Activated CD4-positive, alpha-beta T cell treated with anti-CD3 and anti-CD28 coated beads, Interleukin-2, amount 50 U/mL, for 48 hours (primary cell): ENCODE measurements at places on chromosomes 1 and 21.
A peak's percentile ranks its signal among the peaks of the same experiment; 100 is the strongest.

DNA sequence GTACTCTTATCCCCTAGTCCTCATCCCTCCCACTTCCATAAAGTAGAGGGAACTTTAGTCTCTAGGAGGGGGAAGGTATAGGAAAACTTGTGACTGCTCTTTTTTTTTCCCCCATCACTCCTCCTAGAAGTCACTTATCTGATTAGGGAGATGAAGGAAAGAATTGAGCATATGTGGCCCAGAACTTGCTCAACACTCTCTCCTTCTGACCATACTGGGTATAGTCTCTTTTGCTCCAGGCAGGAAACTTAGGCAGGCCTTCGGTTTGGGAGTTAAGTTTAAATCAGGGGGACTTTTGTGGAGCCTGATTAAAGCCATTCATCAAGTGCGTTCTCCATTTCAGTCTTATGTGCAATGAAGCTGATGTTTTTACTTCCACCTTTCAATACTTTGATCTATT lies 5.8 kb downstream of the UBE2U start:
- DNase-seq: no peak

DNA sequence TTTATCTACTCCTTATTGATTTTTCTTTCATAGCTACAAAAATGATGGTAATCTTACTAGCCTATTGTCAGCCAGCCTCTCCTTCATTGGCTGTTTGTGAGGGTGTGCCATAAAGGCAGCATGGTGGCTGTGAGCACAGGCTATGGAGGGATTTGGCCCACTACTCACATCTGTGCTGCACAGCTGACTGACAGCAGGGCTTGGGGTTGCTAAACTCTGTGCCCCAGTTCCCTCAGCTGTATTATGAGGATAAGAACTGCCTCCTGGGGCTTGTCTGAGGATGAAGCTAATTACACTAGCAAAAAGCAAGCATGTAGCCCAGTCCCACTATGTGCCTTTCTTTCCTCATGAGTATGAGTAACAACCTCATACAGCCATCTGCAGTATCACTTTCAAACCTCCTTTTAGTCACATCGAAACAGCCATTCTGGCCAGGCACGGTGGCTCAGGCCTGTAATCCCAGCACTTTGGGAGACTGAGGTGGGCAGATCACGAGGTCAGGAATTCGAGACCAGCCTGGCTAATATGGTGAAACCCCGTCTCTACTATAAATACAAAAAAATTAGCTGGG lies 66.2 kb downstream of the COQ8A start:
- DNase-seq: no peak

DNA sequence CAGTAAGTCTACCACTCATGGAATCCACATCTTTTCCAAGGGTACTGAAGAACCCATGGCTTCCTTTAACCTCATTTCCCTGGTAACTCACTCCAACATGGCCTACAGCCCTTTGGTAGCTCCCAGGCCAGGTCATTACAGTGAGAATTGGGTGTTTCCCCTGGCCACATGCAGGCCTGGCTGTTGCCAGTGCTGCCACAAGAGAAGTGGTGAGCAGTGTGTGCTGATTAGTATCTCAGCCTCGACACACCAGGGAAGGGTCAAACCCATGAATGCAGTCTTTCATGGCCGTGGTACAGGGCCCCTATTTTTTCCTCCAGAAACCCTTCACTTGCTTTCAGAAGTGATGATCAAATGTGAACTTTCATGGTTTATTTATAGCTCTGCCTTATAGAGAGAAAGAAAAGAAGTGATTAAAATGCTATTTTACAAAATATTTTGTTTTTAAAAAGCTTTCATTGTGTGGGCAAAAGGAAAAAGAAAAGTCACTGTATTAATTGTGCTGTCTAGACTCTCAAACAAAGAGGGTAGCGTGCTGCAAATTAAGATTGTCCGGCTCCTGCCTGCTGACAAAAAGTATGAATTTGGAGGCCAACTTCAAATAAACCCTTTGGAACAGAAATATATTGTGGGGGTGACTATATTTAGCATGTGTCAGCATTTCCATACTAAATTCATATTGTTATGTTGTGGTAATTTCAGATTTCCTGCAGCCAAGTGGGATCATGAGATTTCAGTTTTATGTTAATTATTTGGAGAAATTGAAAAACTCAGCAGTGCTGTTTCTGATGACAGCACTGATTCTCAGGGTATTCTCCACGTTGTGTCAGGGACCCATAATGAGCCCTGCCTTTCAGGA lies 62.0 kb upstream of the HOOK1 start:
- no peak for DNase-seq

DNA sequence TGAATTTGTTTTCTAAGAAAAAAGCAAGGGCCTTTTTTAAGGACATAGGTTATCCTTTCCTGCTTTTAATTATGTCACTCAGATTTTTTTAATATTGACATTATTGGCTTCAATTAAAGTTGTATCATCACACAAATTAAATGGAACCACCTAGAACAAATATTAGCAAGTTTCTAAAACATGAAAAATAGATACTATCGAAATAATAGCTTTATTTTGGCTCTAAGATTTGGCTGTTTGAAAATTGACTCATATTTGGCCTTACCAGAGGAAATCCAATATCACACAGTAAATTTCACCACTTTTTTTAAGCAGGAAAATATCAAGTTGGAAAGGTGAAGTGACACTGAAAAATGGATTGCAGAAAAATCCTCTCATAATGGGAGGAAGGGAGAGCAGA lies 9.2 kb downstream of the DNASE2B start:
- no peak for DNase-seq

GRCh38 chr1:2952371-2952770 lies 68.9 kb upstream of the ACTRT2 start:
- no peak for DNase-seq

GRCh38 chr1:2388004-2388913 lies 3.1 kb downstream of the MORN1 start:
- DNase-seq: no peak

DNA sequence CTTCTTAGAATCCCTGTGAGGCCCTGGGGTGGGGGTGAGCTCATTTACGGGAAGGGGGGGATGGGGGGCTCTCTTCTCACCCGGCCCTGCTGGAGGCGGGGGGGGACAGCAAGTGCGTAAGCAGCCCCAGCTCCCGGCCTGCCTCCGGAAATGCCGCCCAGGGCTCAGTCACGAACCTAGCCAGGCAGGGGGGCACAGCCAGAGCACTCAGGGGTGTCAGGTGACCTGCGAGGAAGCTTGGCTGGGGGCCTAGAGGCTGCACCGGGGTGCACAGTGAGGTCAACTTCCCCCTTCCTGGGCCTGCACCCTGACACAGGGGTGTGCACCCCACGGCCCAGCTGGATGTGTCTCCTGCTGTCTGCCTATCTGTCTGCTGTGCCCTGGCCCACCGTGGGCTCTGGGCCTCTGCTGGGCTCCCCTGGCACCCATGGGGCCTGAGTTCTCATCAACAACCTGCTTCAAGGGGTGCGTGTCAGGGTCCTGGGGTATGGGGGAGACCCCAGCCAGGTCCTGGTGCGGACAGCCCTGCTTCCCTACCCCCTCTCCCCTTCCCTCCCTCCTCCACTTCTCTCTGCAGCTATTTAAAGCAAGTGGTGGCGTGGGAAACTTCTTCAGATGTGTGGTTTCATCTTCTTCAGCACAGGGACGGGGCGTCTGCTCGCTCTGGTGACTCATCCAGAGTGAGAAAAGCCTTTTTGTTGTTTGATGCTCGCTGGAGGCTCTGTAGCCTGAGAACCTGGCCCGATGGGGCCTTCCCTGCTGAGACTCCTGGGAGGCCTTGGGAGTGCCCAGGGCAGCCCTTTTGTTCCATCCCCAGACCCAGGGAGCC lies 92.5 kb upstream of the RUNX3 start:
- DNase-seq: peak; percentile 91

- no peak for DNase-seq
Observed at GRCh38 chr1:167849666-167850065, 64.3 kb downstream of the ADCY10 start.

GRCh38 chr21:45827302-45827692 lies 154.3 kb upstream of the COL6A1 start:
- no peak for DNase-seq

DNA sequence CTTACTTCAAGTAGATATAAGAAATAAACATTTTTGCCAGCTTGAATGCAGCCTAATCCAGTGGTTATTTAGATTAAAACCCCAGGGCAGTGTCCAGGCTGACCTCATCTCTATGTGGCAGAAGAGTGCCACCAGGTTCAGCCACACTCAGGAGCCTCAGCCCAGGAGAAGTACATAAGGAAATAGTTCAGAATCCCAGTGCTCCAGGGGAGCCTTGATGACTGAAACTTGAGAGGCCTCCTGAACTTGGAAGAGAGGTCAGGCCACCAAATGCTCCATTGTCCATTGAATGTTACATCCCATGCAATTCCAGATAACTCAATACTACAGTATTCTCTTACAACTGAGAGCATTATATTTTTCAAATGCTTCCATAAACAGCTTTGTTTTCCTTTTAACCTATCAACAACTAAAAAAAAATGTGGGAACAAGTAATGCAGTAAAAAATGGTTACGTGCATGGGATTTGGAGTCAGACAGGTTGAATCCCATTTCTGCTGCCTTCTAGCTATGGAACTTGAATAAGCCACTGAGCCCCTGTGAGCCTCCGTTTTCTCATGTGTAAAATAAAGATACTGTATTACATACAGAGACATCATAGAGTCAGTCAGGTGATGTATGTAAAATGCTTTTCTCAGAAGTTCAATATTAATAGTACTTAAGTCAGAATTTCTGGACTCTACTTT lies 248.0 kb downstream of the PLPP3 start:
- DNase-seq: no peak

DNA sequence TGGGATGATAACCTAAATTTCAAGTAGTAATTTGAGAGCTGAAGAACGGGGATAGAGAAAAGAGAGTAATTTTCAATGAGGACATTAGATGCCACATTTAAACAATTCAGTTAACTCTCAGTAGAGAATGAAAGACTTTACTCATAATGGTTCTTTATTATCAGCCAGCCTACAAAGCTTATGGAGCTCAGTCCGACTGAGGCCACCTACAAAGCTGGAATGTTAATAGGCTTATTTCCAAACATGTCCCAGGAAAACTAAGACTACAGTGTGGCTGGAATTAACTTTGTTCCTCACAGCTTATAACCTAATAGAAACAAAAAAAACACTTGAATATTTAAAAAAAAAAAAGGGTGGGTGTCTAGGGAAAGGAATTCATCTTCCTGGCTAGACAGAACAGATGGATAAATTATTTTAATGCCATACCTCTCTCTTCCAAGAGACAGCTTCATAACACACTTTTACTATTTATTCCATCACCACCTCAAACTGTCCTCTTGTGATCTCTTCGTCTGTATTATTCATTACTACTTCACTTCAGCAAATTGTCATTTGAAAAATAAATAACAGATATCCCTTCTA lies 9.8 kb downstream of the SLC19A2 start:
- DNase-seq: no peak

- DNase-seq: peak; percentile 73
Observed at GRCh38 chr1:22420455-22421053, 31.1 kb upstream of the ZBTB40 start.

- DNase-seq: no peak
Observed at GRCh38 chr1:12486059-12486341, 132.0 kb downstream of the DHRS3 start.

GRCh38 chr1:185104083-185104482 lies 52.7 kb downstream of the TRMT1L start:
- DNase-seq: no peak

- no peak for DNase-seq
Observed at GRCh38 chr21:30216041-30216723, at the start of gene CLDN8. TSS of gene CLDN8 (minus strand) at chr21:30216097. CDS start at chr21:30215925, 172 bp downstream.

- DNase-seq: no peak
Observed at GRCh38 chr21:30206551-30207251, 9.2 kb downstream of the CLDN8 start.

DNA sequence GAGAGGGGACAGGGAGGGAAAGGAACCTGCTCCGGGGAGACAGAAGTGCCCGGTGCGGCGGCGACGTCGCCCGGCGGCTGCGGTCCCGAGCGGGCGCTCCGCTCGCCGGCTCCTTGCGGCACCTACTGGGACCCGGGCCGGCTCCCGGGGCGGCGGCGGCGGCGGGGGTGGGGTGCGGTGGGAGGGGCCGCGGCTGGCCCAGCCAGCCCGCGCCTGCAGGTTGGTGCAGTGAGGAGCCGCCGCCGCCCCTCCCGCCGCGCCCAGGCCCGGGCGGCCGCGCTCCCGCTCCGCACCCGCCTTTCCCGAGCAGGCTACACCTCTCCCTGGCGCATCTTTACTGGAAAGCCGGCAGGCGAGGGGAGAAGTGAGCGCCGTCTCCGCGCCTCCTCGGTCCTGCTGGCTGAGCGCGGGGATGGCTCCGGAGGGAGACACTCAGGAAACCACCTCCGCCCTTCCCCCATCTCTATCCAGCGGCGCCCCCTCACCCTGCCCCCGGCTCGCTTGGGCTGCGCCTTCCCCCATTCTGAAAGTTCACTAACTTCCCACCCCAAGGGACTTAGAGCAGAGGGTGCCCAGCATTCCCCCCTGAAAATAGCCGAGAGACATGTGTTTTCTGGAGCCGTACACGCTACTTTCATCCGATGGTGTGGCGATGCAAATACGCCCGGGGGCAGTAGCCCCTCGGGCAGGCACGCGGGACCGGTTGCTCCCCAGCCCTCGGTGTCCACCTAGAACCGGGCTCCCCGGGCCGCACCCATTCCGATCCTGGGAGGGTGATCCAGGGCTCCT lies at the start of gene PLD5:
Gene PLD5 (minus strand): TSS at position 127 of the 789 bp plus-strand sequence.
- no peak for DNase-seq

- no peak for DNase-seq
Observed at GRCh38 chr21:17101696-17102095, 411.1 kb upstream of the CXADR start.

DNA sequence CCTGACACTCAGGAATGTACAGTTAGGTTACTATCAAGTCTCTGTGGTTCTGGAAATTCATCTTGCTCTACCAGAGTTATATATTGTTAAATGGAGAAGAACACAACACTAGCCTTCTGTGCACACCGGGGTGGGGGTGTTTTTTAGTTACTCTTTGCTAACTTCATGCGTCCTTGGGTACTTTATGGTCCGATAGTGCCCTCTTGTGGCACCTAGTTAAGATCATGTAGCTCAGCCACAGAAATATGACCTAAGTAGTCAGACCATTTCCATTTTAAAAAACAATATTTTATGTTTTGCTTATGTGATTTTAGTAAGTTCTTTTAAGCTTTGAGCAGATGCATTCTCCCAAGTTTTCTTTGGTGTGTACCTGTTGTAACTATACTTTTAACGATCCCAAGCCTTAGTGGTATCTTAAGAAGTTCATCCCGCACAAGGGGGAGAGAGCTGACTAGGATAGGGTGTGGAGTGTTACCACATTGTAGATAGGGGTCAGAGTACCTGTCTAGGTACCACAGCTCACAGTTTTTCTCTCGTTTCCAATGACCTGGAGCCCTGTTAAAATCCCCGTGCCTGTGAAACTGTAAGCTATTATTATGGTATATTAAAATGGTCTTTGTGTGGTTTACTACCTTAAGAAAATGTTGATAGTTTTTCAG lies 20.6 kb upstream of the SH3D21 start:
- DNase-seq: peak; percentile 45

- DNase-seq: no peak
Observed at GRCh38 chr1:115655916-115656315, 14.1 kb downstream of the VANGL1 start.

- DNase-seq: no peak
Observed at GRCh38 chr21:45870421-45870820, 111.1 kb upstream of the COL6A1 start.

- no peak for DNase-seq
Observed at GRCh38 chr1:247298701-247299100, 33.0 kb downstream of the ZNF496 start.
